ENCODE measurements at places on chromosomes 2 and 18.

DNA sequence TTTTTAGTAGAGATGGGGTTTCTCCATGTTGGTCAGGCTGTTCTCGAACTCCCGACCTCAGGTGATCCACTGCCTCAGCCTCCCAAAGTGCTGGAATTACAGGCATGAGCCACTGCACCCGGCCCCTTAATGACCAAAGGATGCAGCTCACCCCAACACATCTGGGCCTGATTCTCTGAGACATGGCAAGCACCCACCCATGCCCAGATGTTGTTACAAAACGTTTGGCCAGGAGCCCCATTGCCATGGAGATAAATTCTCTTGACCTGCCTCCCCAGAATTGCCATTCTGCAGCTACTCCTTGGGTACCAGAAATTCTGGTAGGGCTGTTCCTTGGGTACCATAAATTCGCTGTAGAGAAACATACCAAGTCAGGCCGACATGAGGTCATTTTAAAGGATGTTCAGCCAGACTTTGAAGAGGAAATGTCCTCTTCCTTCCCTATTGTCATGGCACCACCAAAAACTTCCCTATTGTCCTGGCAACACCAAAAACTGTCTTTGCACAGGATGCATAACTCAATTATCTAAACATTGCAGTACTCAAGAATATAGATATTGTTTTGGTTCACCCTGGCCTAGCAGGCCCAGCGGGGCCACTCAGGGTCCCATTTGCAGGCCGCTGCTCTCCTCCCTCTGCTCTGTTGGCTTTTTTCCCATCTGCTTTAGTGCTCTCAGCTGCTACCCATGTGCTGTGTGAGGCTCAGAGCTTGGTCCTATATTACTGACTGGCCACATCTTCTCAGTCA lies 160.9 kb upstream of the TTC39C start:
- H3K4me3 ChIP-seq = no peak overlapping the region
- no peaks in the 10 kb centered on the region for H3K36me3 ChIP-seq
- H3K27ac ChIP-seq = no peak overlapping the region
- H3K27me3 ChIP-seq = no peaks in the 10 kb centered on the region
- DNase-seq = no peak
- H3K4me1 ChIP-seq = peaks cover 32% of the 10 kb centered on the region

GRCh38 chr2:100936070-100936741 lies 65.9 kb upstream of the RPL31 start:
- H3K27ac ChIP-seq = no peak overlapping the region
- H3K4me1 ChIP-seq = peaks cover 3% of the 10 kb centered on the region
- peaks cover 22% of the 10 kb centered on the region for H3K27me3 ChIP-seq
- no peaks in the 10 kb centered on the region for H3K36me3 ChIP-seq

DNA sequence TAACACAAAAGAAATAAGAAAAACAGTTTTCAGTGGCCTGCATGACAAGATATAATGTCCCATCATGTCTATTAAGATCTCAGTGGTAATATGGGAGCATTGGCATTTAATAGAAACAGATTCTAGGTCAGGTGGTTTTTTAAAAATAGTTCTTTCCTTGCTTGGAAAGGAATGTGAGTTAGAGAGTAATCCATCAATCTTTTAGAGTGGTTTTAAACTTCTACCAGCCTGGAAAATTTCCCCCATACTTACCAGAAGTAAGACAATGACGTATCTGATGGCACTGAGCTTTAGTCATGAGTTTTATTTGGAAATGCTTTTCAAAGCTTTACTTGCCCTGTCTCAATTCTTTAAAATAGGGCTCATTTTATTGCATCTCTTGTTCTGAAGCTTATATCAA lies 441.7 kb upstream of the SMIM21 start:
- no peak overlapping the region for H3K4me3 ChIP-seq
- H3K36me3 ChIP-seq = no peaks in the 10 kb centered on the region
- DNase-seq = no peak
- no peaks in the 10 kb centered on the region for H3K4me1 ChIP-seq
- no peak overlapping the region for H3K27ac ChIP-seq

DNA sequence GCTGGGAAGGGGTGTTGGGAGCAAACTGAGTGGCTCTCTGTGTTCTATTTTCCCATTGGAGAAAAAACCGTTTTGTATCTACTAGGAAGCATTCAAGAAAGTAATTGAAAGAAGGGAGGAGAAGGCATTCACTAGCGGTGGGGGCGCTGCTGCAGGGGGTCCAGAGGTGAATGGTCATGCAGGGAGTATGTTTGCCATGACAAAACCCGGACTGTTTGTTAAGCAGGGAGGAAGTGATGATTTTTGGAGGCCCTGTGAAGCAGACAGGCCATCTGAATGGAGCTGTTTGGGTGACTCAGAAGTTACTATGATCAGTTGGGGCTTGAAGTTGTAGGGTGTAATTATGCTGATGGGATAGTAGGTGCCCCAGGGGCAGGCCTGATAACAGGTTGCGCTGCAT lies 7.0 kb downstream of the TAF4B start:
- H3K27ac ChIP-seq = no peak overlapping the region
- DNase-seq = no peak
- H3K36me3 ChIP-seq = peaks cover 9% of the 10 kb centered on the region
- no peak overlapping the region for H3K4me3 ChIP-seq
- no peaks in the 10 kb centered on the region for H3K27me3 ChIP-seq
- peaks cover 62% of the 10 kb centered on the region for H3K4me1 ChIP-seq

GRCh38 chr18:65365245-65365980 lies 385.4 kb upstream of the CDH7 start:
- no peaks in the 10 kb centered on the region for H3K36me3 ChIP-seq
- H3K27me3 ChIP-seq = no peaks in the 10 kb centered on the region
- no peaks in the 10 kb centered on the region for H3K4me1 ChIP-seq
- no peak overlapping the region for H3K4me3 ChIP-seq
- H3K27ac ChIP-seq = no peak overlapping the region

DNA sequence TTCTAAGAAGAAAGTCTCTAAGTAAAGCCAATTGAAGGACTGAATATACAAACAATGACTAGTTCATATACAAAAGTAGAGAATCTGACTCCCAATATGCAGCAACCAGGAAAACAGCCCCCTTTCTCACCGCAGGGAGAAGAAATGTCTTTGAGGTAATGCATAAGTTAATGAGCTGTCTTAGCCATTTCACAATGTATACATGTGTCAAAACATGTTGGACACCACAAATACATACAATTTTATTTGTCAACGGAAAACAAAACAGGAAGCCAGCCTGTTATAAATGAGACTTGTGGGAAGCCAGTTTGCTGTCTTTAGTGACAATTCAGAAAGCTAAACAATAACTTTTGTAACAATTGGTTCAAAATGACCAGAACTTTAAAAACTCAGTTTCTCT lies 389.2 kb downstream of the CBLN2 start:
- H3K36me3 ChIP-seq = no peaks in the 10 kb centered on the region
- DNase-seq = no peak
- no peak overlapping the region for H3K4me3 ChIP-seq
- H3K27me3 ChIP-seq = no peaks in the 10 kb centered on the region

DNA sequence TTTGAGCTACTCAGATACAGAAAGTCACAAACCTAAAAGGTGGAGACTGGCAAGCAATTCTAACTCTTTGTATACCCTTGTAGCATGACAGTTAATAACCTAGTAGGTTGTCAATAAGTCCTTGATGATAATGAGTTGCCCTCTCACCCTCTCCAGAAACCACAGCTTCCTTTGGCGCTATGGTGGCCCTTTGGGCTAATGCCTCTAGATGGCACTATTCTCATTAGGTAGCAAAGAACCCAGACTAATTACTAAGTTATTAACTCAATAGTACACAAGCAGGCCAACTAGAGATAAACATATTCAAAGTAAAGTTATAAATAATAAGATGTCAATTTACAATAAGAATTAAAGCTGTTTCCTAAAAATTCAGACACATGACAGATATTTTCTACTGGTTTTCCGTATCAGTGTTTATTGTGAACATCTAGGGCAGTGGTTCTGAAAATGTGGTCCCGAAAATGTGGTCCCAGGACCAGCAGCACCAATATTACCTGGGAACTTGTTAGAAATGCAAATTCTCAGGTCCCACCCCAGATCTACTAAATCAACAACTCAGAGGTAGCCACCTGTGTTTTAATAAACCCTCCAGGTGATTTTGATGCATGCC lies 41.1 kb downstream of the LDAH start:
- H3K4me3 ChIP-seq = no peak overlapping the region
- no peaks in the 10 kb centered on the region for H3K4me1 ChIP-seq
- H3K36me3 ChIP-seq = peaks cover 18% of the 10 kb centered on the region
- no peak overlapping the region for H3K27ac ChIP-seq
- DNase-seq = no peak

DNA sequence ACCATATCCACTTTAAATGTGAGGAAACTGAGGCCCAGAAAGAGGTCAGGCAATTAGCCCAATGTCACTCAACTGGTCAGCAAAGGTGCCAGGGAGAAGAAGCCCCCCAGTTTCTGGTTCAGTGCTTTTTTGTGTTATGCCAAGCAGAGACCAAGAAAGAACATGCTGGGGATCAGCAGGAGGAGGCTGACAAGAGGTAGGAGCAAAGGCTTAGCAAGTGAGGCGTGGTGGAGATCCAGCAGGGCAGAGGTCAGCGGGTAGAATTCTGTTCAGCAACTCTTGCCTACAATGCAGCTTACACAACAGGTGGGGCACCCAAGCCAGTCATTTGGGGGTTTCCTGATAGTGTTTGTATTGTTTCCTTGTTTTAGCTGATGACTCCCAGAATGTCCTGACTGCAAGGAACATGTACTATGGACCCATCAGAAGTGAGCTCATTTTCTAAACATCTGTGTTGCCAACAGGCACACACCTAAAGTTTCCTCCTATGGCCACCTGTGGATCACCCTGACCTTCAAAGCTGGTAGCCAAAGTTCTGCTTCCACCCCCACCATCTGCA lies 28.2 kb downstream of the LPIN2 start:
- H3K4me3 ChIP-seq = no peak overlapping the region
- peaks cover 48% of the 10 kb centered on the region for H3K4me1 ChIP-seq
- no peak for DNase-seq
- no peaks in the 10 kb centered on the region for H3K27me3 ChIP-seq
- no peaks in the 10 kb centered on the region for H3K36me3 ChIP-seq
- H3K27ac ChIP-seq = peak overlapping the region; percentile 81

- no peaks in the 10 kb centered on the region for H3K36me3 ChIP-seq
- peaks cover 37% of the 10 kb centered on the region for H3K27me3 ChIP-seq
- H3K27ac ChIP-seq = no peak overlapping the region
These were observed 8.6 kb downstream of the ALPG start for GRCh38 chr2:232415138-232415690.

DNA sequence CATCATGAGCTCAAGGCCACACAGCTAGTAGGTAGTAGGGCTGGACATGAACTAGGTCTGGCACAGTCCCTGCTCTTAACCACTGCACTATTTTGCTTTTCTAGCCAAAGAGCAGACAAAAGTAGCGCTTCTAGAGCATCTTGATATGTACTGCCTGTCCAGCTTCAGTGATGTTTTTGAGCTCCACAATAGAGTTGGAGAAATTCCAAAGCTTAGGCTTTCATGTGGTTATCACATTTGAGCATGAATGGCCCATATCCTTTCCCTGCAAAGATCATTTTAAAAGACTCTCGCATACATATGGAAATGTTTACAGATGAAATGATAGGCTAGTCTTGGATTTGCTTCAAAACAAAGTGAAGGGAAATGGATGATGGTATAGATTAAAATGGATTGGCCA lies 128.7 kb downstream of the MAP3K20 start:
- H3K4me1 ChIP-seq = no peaks in the 10 kb centered on the region
- no peak for DNase-seq

- H3K4me1 ChIP-seq = peaks cover 18% of the 10 kb centered on the region
- no peak overlapping the region for H3K4me3 ChIP-seq
- no peaks in the 10 kb centered on the region for H3K27me3 ChIP-seq
- peaks cover 32% of the 10 kb centered on the region for H3K36me3 ChIP-seq
- no peak for DNase-seq
These were observed 27.4 kb downstream of the NEMP2 start for GRCh38 chr2:190507135-190507534.
